Stimulated activated CD4-positive, alpha-beta T cell treated with anti-CD3 and anti-CD28 coated beads, Interleukin-1b, Interleukin-23, amount 100 ng/mL, for 1 hour (primary cell): ENCODE measurements at places on chromosomes 12 and 14.

- DNase-seq, result no peak
These were observed 4.5 kb upstream of the PNMA1 start for GRCh38 chr14:73718418-73719251.

DNA sequence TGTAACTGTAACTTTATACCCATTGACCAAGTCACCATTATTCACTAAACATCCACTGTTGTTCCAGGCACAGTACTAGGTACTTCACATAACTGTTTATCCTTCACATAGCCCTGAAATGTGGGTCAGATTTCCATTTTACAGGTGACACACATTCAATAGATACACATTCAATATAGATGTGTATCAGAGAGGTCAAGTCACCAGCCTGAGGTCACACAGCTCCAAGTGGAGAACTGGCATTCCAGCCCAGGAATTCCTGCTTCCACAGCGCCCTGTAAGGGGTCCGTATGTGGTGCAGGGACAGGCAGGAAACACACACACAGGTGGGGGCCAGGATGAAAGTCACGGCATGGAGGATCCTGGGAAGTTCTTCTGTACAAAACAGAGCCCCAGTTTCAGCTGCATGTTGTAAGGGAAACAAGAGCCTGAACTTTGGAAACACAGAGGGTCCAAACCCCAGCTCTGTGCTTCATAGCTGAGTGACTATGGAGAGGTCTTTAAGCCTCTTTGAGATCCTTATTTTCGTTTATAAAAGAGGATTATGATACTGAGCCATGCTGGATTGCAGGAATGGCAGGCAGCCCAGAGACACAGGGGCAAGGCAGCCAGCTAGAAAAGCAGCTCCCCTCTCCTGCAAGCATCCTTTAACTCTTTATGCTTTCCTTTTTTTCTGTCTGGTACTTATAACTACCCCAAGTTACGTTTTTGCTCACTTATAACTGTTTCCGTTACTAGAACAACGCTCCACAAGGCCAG is 50.3 kb upstream of the DICER1 start:
- DNase-seq, result no peak

DNA sequence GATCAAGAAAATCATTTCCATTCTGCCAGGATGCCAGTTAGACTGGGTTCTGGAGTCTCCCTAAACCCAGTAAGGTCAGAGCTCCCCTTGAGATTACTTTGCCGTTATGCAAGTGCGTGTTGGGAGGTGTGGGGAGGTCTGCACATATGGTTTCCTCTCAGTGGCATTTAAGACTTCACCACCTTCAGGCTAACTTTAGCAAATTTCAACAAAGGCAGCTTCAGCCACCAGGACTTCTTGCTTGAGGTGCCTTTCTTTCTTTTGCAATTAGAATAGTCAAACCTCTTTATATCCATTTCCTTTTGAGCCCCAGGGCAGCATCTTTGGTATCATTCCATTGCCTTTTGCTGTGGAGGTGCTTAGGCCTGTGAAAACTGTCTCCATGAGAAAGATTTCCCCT is 117.2 kb upstream of the CCND2 start:
- DNase-seq, result no peak

DNA sequence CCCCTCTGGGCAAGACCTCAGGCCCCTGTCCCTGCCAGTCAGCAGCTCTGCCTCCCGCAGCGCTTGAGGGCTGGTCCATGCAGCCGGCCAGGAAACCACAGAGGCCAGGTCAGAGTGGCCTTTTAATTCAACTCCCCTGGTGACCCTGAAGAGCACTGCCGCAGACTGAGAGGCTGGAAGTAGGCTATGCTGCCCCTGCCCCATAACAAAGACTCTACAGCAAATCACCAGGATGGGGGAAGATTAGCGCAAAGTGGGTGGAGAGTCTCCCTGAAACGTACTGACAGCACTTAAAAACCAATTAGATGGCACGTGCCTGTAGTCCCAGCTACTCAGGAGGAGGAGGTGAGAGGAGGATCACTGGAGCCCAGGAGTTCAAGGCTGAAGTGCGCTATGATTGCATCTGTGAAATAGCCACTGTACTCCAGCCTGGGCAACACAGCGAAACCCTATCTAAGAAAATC is 70.5 kb downstream of the ITPK1 start:
- DNase-seq, result no peak

- no peak for DNase-seq
These were observed 87.1 kb downstream of the ATP2B1 start for GRCh38 chr12:89621521-89621920.

GRCh38 chr12:130719263-130719859 is 3.3 kb upstream of the RIMBP2 start:
- DNase-seq, result no peak

GRCh38 chr12:54200412-54200811 is 11.6 kb upstream of the SMUG1 start:
- no peak for DNase-seq

GRCh38 chr12:64064706-64065105 is 157.4 kb downstream of the KICS2 start:
- no peak for DNase-seq

DNA sequence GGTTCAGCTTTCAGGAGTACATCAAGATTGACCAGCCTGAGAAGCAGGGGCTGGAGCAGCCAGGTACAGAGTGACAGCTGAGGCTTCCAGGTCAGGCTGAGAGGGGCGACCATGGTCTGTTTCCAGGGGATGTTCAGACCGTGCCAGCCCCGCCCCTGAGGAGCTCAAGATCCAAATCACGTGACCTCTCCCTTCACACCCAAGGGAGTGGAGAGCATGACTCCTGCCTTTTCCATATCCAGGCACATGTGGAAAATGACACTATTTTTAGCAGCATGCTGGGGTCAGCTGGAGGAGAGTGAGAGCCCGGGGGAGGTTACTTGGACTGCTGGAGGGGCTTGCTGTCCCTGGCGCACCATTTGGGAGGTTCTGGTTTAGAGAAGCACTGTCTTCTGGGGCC is 92.7 kb downstream of the B4GALNT3 start:
- no peak for DNase-seq

DNA sequence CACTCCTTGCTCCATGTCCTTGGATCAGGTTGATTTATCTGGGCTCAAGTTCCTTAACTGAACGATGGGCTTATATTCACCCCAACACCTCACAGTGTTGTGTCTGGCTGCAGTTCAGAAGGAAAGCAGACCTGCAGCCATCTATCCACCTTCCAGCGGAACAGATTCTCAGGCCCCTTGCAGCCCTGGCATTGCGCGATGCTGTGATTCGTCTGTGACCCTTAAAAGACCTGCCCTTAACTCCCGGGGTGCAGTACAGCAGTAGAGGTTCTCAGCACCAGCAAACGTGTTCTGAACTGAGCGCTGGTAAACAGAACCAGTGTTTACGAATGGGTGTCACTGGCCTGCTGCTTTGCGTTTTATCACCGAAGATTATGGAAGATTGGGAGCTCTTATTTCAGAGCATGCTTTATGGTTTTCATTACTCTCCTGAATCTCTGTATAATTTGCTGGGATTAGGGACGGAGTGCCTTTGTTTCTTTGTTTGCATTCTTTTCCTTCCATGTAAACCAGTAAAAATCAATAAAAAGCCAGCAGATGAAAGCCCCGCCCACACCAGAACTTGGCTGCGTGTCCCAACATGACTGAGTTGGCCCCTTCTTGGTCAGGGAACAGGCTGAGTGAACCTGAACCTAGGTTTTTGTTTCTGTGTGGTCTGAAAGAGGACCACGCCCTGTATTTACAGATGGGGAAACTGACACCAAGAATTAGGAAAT is 286.7 kb upstream of the CRY1 start:
- DNase-seq, result no peak

GRCh38 chr14:102998393-102998792 is 59.0 kb downstream of the CDC42BPB start:
- no peak for DNase-seq

- DNase-seq, result no peak
These were observed 29.2 kb downstream of the ERG28 start for GRCh38 chr14:75631453-75631831.

- no peak for DNase-seq
These were observed 83.2 kb downstream of the ITPR2 start for GRCh38 chr12:26749781-26750180.

DNA sequence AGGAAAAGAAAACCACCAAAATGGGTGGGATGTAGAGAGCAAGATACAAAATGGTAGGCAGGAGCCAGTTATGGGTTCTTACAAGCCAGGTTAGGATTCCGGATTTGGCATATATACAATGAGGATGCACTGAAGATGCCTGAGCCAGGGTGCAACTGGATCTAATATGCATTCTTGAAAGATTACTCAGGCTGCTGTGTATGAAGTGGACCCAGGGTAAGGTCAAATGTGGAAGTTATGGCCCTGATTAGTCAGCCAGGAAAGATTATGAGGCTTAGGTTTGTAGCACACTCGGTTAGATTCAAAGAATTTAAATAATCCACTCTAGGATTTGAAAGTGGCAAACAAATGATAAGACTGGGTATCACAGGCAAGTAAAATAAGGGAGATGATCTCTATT is 1750.7 kb upstream of the FLRT2 start:
- no peak for DNase-seq

DNA sequence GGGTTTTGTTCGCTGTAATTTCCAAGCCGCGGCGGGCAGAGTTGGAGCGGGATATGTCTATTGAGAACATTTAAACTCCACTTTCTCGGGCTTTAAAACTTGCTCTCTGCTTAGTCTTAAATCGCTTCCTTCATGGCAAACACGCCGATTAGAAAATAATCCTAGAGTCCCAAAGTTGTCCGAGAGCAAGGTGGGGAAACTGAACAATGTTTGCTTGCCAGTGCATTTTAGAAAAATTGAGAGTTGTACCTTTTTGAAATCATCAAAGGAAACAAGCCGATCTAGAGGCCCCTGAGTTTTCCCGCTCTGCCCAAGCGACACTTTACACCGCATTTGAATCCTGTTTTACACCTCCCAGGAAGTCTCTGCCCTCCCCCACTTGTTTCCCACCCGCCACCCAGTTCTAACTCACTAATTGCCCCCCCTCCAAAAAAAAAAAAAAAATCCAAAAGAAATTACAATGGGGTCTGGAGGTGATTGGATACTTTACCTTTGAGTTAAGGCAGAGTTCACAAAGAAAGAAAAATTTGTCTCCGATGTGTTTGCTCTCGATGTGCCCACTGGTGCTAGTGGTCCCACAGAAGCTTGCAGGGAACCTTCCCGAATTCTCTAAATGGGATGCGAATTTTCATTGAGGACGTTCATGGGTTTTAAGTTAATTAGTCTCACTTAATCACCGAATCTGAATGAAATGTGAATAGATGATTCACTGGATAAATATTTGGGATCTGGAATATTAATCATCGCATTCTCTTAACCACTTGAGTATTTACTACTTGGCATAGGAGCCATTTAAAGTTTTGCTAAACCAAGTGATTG is 2.3 kb downstream of the HMGA2 start:
- DNase-seq, result no peak

GRCh38 chr14:38226366-38226765 is 18.7 kb downstream of the SSTR1 start:
- no peak for DNase-seq

GRCh38 chr12:102441077-102441596 is 39.2 kb downstream of the IGF1 start:
- DNase-seq, result no peak

DNA sequence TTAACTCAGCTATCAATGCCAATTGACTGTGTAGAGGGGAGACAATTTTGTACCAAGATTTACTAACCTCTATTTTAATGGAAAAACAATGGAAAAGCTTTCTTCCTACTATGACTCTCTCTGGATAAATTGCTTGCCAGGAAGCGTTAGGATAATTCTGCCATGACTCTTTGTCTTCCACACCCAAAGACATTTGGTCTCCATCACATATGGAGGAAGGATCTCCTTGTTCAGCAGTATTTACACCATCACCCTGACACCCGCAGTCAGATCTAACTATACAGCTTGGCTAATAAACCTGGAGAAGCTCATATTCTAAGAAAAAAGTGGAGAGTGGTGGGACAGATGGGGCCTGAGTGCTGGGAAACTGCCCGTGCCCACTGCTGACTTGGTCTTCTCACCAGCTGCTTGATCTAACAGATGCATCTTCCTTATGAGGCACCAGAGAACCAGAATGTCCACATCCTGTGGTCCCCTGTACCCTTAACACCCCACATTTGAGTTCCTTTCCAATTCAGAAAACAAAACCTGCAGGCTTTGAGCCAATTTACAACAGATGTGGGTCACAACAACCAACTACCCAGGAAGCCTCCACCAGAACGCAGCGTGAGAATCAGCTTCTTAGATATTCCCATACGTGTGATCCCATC is 154.0 kb downstream of the DAD1 start:
- DNase-seq, result no peak

DNA sequence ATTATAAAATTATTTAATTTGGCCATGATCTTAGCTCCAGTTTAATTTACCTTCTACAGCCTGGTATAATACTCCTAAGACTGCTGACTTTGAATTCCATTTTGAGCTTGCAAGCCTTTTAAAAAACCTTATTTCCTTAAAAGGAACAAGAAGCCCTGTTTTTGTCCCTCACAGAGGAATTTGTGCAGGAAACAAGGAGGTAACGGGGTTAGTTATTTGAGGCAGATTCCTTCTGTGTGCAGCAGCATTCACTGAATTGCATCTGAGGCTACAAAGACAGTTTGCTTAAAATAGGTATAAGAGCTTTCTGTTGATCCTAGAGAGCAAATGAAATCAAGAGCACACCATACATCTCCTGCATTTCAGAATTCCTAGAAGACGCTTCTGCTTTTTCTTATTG is 403.3 kb upstream of the PRICKLE1 start:
- DNase-seq, result no peak

- DNase-seq, result no peak
These were observed 10.5 kb downstream of the ZFP36L1 start for GRCh38 chr14:68782091-68782981.

- no peak for DNase-seq
These were observed 420.7 kb downstream of the DAD1 start for GRCh38 chr14:22168092-22168955.

DNA sequence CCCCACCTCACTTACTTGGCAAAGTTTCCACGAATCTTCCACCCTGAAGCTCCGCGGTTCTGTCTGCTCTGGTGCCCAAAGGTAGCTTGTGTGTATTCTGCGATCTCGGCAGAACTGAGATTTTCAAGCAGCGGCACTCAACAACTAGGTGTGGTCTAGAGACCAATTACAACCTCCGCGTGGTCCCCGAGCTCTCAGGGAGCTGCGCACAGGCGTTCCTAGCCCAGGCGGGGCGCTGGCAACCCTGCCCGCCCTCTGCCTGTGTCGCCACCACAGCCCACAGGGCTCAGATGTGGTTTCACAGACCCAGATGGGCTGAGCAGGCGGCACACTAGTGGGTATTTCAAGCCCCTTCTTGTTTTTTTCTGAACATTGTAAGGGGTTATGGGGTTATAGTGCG is 1.5 kb upstream of the DIABLO start:
- no peak for DNase-seq

- no peak for DNase-seq
These were observed 59.7 kb upstream of the C14orf132 start for GRCh38 chr14:95979339-95980042.

- DNase-seq, result no peak
These were observed 12.1 kb downstream of the CSRP2 start for GRCh38 chr12:76866726-76867125.
